CD4-positive, alpha-beta T cell (primary cell): ENCODE measurements at places on chromosomes 5 and 9.

GRCh38 chr5:177320879-177321278, 9.2 kb upstream of the MXD3 start:
- no peak for DNase-seq

GRCh38 chr5:135263022-135263668, 135.9 kb downstream of the MACROH2A1 start:
- no peak for DNase-seq

- no peak for DNase-seq
These were observed 1083.7 kb upstream of the DMAC1 start for GRCh38 chr9:8883321-8883720.

DNA sequence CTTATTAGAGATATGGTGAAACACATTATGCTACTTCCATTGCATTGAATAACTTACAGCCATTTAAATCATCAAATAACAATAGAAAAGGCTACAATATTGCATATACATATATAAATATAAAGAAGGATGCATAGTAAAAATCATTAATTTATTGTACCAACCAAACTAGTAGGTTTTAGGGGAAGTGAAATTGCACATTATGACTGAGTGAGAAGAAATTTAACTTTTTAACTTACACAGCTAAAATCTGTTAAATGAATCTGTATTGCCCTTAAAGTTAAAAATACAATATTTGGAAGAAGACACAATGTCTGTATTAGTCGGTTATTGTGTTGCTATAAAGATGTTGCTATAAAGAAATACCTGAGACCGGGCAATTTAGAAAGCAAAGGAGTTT, 2073.7 kb upstream of the ACO1 start:
- no peak for DNase-seq

DNA sequence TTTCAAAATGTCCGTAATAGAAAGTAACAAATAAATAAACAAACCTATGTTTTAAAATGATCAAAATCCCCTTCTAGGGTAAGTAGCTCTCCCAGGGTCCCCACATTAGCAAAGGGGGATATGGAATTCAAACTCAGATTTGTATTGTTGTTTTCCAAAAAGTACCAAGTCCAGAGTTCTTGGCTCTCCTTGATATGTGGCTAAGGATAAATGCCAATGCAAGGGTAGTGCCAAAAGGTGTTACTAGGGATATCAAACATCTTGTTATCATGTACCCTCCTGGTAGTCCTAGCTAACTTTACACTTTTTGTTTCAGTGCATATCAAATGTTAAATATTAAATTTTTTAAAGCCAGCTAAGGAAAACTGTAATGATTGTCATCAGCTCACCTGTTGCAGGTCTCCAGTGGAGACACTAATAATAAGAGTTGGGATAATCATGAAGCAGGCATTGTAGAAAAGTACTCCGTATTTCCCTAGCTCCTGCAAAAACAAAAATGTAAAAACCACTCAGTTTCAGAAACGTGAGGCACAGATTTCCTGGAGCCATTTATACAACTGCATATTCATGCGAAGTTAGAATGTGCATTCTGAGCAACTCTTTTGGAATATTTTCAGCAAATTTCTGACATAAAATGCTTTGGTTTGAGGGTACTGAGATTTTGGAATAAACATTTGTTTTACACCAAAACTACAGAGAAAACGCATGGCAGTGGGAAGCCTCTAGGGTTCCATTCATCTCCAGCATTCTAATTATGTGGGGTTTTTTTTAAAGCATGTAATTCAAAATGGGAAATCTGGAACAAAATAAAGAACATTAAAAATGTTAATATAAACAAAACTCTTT, 39.8 kb downstream of the SLC35D2 start:
- DNase-seq, result no peak

- DNase-seq, result no peak
These were observed 65.2 kb downstream of the ZNF366 start for GRCh38 chr5:72441862-72442540.

GRCh38 chr5:111133436-111133751, 41.2 kb downstream of the WDR36 start:
- no peak for DNase-seq

DNA sequence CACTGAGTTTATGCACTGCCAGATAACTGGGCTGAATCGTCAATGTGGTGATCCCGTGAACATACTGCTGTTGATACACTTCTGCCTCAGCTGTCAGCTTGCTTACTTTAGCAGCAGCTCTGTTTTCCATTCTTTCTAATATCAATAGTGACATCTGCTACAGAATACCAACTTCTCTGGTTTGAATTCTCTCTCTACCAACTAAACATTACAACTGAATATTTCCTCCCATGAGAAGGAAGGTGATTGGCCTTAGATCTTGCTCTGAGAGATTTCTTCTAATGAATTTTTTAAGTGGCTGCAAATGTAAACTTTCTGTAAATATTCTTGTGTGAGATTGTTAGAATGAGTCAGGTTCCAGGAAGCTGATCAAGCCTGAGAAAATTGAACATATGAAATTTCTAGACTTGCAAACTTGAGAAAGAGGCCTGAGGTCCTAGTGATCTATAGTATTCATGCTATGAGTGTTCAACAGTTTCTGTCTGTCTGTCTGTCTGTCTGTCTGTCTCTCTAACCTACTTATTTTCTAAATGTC, 205.5 kb upstream of the CDKN2B start:
- DNase-seq, result no peak

DNA sequence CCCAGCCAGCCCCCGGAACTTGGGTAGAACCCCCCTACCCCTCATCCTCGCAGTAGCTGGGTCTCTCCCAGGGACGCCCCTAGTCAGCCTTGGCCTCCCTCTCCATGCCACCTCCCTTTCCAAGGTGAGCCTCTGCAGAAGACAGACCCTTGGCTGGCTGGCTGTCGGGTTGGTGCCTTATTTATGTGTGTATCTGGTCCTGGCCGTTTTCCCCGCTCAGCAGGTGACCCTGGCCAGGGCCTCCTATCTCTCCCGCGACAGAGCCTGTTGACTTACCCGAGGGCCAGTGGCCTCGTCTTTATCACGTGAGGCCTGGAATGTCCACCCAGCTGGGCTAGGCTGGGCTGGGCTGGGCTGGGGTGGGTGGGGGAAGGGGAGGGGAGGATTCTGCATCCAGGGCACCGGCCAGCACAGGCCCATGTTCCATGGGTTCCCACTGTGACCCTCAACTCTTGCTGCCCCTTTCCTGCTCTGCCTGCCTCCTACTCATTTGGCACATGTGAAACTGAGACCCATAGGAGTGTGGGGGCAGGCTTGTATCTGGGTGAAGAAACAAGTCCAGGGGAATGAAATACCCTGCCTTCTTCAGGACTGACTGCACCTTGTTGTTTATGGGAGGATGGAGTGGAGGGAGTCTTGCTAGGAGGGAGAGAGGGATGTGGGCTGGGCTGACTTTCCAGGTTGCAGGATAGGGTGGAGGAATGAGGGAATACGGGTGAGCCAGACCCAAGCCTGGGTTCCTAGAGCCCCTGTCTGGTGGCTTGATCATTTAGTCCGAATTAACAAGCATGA, 3.1 kb downstream of the CXXC5 start:
- DNase-seq, result no peak
